Spleen (tissue), 13 donors: ENCODE measurements at places on chromosomes 1 and 21.
A peak's percentile ranks its signal among the peaks of the same experiment; 100 is the strongest.

DNA sequence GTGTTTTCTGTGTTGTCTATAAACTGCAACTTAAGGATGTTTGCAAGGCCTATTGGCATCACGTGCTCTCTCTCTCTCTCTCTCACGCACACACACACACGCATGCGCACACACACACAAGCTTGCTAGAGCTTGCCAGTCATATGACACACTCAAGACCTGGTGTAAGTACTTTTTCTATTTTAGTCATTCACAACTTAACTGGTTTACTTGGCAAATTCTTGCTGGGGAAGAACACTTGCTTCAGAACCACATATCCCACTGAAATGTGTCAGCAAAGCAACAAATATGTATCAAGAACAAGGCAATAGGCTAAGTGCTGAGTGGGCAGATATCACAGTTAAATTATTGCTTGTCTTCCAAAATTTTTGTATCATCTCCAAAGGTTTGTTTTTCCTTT lies 107.8 kb downstream of the DISC1 start:
- H3K36me3 ChIP-seq, result peaks cover 4% of the 10 kb centered on the region
- no peaks in the 10 kb centered on the region for H3K27me3 ChIP-seq
- H3K27ac ChIP-seq, result no peak overlapping the region
- DNase-seq, result no peak
- no peak overlapping the region for H3K4me3 ChIP-seq

DNA sequence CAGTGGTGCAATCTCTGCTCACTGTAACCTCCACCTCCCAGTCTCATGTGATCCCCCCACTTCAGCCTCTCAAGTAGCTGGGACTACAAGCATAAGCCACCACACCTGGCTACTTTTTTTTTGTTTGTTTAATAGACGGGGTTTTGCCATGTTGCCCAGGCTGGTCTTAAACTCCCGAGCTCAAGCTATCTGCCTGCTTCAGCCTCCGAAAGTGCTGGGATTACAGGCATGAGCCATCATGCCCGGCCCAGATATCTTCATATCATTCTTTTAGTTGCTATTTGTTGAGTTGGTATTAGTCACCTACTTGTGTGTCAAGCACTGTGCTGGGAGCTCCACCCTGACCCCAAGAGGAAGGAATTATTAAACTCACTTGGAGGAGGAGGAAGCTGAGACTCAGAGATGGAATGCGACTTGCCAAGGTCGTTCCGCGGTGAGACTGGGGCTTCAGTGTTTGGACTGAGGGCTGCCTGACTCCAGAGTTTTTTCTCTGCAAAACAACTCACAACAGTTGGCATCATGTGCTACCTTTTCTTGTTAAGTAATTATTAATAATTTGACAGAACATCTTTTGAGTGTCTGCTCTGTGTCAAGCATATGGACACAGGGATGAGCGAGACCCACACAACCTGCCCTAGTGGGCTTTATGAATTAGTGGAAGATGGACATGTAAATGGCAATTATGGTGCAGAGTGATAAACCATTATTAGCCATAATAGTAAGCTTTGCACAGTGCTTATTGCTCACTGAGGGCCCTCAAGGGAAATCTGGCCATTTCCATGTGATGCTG lies 132.0 kb downstream of the FOXD2 start:
- H3K36me3 ChIP-seq, result no peaks in the 10 kb centered on the region
- DNase-seq, result peak; percentile 34
- peaks cover 13% of the 10 kb centered on the region for H3K4me1 ChIP-seq

DNA sequence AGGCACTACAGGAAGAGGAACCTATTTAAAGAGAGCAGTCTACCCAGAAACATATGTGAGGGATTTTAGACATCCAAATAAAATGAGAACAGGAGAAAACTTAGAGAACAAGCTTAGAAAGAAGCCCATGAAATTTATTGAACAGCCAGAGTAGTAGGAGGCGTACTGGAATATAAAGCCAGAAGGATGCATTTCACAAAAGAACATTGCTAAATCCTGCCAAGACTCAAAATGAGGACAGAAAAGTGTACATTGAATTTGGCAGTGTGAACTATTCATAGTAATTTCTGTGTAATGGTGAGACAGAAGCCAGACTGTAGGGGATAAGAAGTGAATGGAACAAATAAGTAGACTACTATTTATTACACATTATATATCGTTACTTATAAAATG lies 22.5 kb downstream of the CEPT1 start:
- no peak for DNase-seq
- H3K27ac ChIP-seq, result peak overlapping the region; percentile 54
- H3K4me1 ChIP-seq, result peaks cover 47% of the 10 kb centered on the region
- H3K36me3 ChIP-seq, result peaks cover 90% of the 10 kb centered on the region

- peaks cover 5% of the 10 kb centered on the region for H3K4me1 ChIP-seq
- no peaks in the 10 kb centered on the region for H3K36me3 ChIP-seq
- no peak overlapping the region for H3K4me3 ChIP-seq
- H3K27ac ChIP-seq, result no peak overlapping the region
These were observed 111.5 kb downstream of the ENAH start for GRCh38 chr1:225541383-225541782.

- no peaks in the 10 kb centered on the region for H3K4me1 ChIP-seq
- H3K36me3 ChIP-seq, result no peaks in the 10 kb centered on the region
- DNase-seq, result no peak
- H3K27ac ChIP-seq, result no peak overlapping the region
- H3K27me3 ChIP-seq, result no peaks in the 10 kb centered on the region
- no peak overlapping the region for H3K4me3 ChIP-seq
These were observed 42.6 kb downstream of the ADCY10 start for GRCh38 chr1:167871331-167871730.

- H3K27ac ChIP-seq, result no peak overlapping the region
- H3K27me3 ChIP-seq, result no peaks in the 10 kb centered on the region
- H3K36me3 ChIP-seq, result no peaks in the 10 kb centered on the region
- no peaks in the 10 kb centered on the region for H3K4me1 ChIP-seq
These were observed 129.7 kb upstream of the KAZN start for GRCh38 chr1:14468751-14469150.

DNA sequence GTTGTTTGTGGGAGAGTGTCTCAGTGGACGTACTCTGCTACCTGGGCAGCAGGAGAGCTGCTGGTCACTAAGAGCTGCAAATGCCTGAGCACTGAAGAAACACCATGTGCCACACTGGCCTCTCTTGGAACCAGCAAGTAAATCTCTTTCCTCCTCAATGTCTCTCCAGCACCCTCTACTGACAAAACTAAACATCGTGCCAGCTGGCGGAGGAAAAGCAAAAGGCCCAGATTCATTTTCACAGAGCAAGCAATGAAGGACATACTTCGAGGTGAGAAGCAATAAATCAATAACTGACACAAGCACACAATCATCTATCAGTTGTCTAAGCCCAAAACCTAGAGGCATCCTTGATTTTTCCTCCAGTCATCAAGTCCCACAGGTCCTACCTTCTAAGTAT lies 78.1 kb downstream of the RERE start:
- H3K36me3 ChIP-seq, result no peaks in the 10 kb centered on the region
- H3K4me1 ChIP-seq, result peaks cover 5% of the 10 kb centered on the region
- no peaks in the 10 kb centered on the region for H3K27me3 ChIP-seq
- no peak overlapping the region for H3K4me3 ChIP-seq
- no peak for DNase-seq

DNA sequence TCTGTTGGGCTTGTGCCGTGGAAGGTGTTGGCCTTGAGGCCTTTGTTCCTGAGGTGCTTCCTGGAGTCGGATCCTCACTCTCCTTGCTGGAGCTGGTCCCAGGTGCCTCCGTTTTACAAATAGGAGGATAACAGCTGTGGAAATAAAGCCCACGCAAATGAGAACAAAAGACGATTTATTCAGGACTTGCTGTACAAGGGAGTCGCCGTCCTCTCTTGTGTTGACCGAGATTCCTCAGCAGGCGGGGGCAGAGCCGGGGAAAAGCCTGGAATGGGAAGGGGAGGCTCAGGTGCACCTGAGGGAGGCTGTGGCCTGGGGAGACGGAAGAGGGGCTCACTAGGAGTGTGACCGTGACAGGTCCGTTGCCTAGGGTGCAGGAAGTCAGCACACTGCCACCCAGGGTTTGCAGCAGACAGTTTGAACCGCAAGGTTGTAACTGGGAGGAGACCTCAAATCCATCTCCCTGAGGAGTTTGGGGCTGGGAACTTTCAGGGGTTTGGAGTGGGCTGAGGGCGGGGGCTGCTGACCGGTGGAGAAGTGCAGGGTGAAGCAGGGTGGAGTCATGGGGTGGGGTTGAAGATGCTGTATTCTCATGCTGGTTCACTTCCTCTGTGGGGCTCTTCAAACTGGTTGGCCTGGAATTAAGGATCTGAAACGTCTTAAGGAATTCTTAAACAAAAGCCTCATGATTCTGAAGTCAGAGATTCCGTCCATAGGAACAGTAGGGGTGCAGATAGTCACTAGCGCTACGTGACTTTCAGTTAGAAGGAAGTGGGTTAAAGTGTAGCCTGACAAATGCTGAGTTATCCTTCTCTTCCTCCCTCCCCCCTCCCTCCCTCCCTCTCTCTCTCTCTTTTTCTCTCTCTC lies 2.6 kb upstream of the CSTB start:
- H3K27me3 ChIP-seq, result no peaks in the 10 kb centered on the region
- H3K27ac ChIP-seq, result peak overlapping the region; percentile 23
- peaks cover 58% of the 10 kb centered on the region for H3K4me1 ChIP-seq
- H3K36me3 ChIP-seq, result peaks cover 10% of the 10 kb centered on the region
- DNase-seq, result peak; percentile 68

- no peaks in the 10 kb centered on the region for H3K4me1 ChIP-seq
- DNase-seq, result no peak
- H3K36me3 ChIP-seq, result no peaks in the 10 kb centered on the region
- H3K27ac ChIP-seq, result peak overlapping the region; percentile 51
- H3K4me3 ChIP-seq, result no peak overlapping the region
- no peaks in the 10 kb centered on the region for H3K27me3 ChIP-seq
These were observed 27.3 kb upstream of the RGS13 start for GRCh38 chr1:192608671-192609070.

DNA sequence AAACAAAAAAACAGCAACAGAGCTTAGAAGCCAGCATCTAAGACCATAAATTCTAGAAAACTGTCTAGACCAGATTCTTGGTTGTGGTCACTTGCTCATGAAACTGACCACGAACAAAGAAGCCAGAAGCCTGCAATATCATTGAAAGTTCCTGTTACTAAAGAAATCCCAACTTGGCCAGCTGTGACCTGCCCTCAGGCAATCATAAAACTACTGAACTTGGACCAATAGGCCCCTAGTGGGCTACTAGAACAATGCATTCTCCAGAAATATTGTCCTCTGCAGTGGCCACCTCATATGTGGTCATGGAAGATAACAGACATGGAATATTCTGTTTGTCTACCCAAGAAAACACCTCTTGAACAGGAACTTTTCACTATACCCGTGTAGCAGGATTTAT lies 87.7 kb downstream of the SPATA17 start:
- H3K27me3 ChIP-seq, result no peaks in the 10 kb centered on the region
- H3K4me1 ChIP-seq, result no peaks in the 10 kb centered on the region
- no peak for DNase-seq
- no peak overlapping the region for H3K4me3 ChIP-seq
- no peaks in the 10 kb centered on the region for H3K36me3 ChIP-seq

GRCh38 chr21:45595574-45596295 lies 47.8 kb upstream of the PCBP3 start:
- peaks cover 14% of the 10 kb centered on the region for H3K4me1 ChIP-seq
- no peak overlapping the region for H3K27ac ChIP-seq
- peak; percentile 72 for DNase-seq

- DNase-seq, result no peak
- H3K4me1 ChIP-seq, result no peaks in the 10 kb centered on the region
- H3K4me3 ChIP-seq, result no peak overlapping the region
- no peaks in the 10 kb centered on the region for H3K36me3 ChIP-seq
These were observed 61.2 kb upstream of the ETV3 start for GRCh38 chr1:157199421-157199755.

- DNase-seq, result no peak
- no peaks in the 10 kb centered on the region for H3K4me1 ChIP-seq
- H3K4me3 ChIP-seq, result no peak overlapping the region
- H3K27me3 ChIP-seq, result no peaks in the 10 kb centered on the region
These were observed 114.8 kb upstream of the DPYD start for GRCh38 chr1:98035602-98036002.

- no peaks in the 10 kb centered on the region for H3K4me1 ChIP-seq
- no peak overlapping the region for H3K27ac ChIP-seq
- H3K36me3 ChIP-seq, result no peaks in the 10 kb centered on the region
- DNase-seq, result no peak
- no peaks in the 10 kb centered on the region for H3K27me3 ChIP-seq
These were observed 42.5 kb upstream of the DISC1 start for GRCh38 chr1:231584117-231584516.

DNA sequence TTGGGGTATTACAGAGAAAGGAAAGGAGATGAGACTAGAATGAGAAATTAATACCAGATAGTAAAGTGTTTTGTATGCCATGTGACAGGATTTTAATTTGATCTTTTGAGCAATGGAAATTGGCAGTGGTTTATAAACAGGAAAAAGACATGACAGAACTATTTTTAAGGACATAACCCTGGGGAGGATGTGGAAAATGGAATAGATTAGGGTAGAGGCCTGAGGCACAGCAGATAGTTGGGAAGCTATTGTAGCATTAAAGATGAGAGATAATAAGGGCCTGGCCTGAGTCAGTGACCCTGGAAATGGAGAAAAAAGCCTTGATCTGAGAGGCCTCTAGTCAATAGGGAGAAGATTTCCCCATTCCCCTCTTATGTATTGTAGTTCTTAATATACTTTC lies 22.1 kb upstream of the KCNA3 start:
- DNase-seq, result no peak
- no peak overlapping the region for H3K27ac ChIP-seq
- H3K27me3 ChIP-seq, result no peaks in the 10 kb centered on the region
- peaks cover 6% of the 10 kb centered on the region for H3K4me1 ChIP-seq

GRCh38 chr1:6246497-6247467 lies 2.8 kb downstream of the HES3 start:
- H3K27ac ChIP-seq, result no peak overlapping the region
- DNase-seq, result peak; percentile 94
- H3K27me3 ChIP-seq, result peaks cover 99% of the 10 kb centered on the region
- H3K4me3 ChIP-seq, result peak overlapping the region; percentile 52
- H3K36me3 ChIP-seq, result no peaks in the 10 kb centered on the region

GRCh38 chr1:117188170-117188815 lies 22.4 kb downstream of the VTCN1 start:
- no peaks in the 10 kb centered on the region for H3K27me3 ChIP-seq
- H3K4me3 ChIP-seq, result no peak overlapping the region
- no peak for DNase-seq
- no peaks in the 10 kb centered on the region for H3K4me1 ChIP-seq

GRCh38 chr1:230899841-230900251 lies 31.5 kb upstream of the C1orf198 start:
- no peak overlapping the region for H3K27ac ChIP-seq
- no peak overlapping the region for H3K4me3 ChIP-seq
- no peak for DNase-seq

- no peak overlapping the region for H3K27ac ChIP-seq
- H3K4me1 ChIP-seq, result peaks cover 14% of the 10 kb centered on the region
- no peak for DNase-seq
- no peaks in the 10 kb centered on the region for H3K36me3 ChIP-seq
- H3K4me3 ChIP-seq, result no peak overlapping the region
These were observed 163.5 kb upstream of the NFIA start for GRCh38 chr1:60918867-60919266.

- peak; percentile 69 for DNase-seq
- no peak overlapping the region for H3K27ac ChIP-seq
- no peaks in the 10 kb centered on the region for H3K36me3 ChIP-seq
- H3K4me1 ChIP-seq, result no peaks in the 10 kb centered on the region
- H3K4me3 ChIP-seq, result no peak overlapping the region
These were observed 65.8 kb downstream of the TRIM11 start for GRCh38 chr1:228340686-228341449.

GRCh38 chr1:161083748-161084596 lies 5.4 kb downstream of the NECTIN4 start:
- no peaks in the 10 kb centered on the region for H3K4me1 ChIP-seq
- H3K36me3 ChIP-seq, result no peaks in the 10 kb centered on the region
- H3K4me3 ChIP-seq, result no peak overlapping the region
- H3K27ac ChIP-seq, result no peak overlapping the region
- DNase-seq, result no peak

- no peak overlapping the region for H3K27ac ChIP-seq
- no peak overlapping the region for H3K4me3 ChIP-seq
- no peaks in the 10 kb centered on the region for H3K4me1 ChIP-seq
These were observed 14.0 kb downstream of the ATP5PO start for GRCh38 chr21:33901412-33902288.
